ENCODE measurements at places on chromosomes 3 and 15.

DNA sequence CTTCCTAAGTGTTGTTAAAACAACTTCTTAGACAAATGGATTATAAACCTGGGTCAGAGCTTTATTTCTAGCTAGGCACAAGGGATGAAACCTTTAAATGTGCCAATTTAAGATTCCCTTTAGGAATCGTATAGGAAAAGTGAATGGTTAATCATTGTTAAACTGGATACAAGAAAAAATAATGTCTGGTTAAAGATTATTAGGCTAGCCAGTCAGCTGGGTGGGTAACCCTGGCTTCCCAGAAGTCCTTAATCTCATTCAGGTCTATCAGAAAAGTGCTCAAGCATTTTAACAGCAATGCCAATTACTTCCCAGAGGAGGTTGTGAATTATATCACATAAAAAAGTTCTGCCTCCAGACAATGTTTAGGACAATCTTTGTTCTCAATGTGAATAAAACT is 37.6 kb downstream of the NANOGP8 start:
- no peak for DNase-seq

- no peak for DNase-seq
Observed at GRCh38 chr15:86839502-86839901, 759.8 kb downstream of the AGBL1 start.

DNA sequence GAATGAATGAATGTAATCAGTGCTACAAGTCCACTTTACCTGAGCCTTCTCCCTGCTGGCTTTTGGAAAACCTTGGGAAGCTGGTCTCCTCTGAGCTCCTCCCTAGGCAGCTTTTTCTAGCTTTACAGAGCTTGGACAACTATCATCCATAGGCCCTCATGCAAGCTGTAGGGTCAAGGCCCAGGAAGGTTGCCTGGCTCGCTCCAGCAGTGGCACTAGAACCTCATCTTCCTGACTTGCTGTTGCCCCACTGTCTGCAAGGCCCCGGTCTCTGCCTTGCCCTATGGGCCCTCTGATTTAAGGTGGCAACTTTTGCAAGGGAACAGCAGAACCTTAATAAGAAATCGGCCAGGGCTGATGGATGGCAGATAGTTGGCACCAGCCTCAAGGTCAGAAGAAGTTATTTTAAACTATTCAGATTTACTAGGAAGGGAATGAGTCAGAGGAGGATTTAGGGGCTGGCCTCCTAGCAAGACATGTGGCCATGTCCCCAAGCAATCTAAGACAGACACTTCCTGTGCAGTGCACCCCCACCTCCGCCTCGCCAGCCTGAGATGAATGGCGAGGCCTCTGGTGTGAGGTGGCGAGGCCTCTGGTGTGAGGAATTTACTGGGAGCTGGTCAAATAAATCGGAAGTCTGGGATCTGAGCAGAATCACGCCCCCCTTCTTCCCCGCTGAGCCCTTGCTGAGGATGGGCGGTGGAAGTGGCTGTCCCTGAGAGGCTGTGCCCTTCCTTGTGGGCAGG is 180.8 kb downstream of the MEGF11 start:
- DNase-seq, result no peak

DNA sequence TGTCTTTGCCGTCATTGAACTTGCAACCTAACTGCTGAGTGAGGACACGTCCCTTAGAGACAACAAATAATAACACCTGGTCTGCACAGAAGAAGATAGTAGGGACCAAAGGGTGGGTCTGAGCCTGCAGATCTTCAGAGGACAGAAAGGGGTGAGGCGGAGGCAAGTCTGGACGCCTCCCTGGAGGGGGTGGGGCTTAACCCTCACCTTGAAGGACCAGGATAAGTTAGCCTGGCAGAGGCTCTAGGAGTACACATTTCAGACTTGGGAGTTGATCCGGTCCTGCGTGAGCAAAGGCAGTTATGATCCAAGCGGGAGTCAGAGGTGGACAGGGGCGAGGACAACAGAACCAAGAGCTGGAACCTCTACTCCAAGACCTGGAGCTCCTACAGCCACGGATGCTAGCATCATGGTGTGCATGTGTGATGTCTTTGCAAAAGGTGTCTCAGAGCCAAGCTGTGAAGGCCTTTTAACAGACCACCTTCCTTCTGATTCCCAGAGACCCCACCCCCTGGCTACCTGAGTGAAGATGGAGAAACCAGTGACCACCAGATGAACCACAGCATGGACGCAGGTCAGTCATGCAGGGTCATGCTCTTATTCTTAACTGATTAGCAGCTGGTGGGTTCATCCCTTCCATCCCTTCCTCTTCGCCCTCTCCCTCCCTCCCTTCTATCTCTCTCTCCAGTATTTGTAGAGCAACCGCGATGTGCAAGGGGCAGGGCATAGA is 88.0 kb downstream of the AAGAB start:
- DNase-seq, result no peak

- DNase-seq, result no peak
Observed at GRCh38 chr3:170228093-170228766, 6.0 kb downstream of the PRKCI start.

GRCh38 chr15:59473226-59473625 is 35.2 kb downstream of the FAM81A start:
- no peak for DNase-seq

DNA sequence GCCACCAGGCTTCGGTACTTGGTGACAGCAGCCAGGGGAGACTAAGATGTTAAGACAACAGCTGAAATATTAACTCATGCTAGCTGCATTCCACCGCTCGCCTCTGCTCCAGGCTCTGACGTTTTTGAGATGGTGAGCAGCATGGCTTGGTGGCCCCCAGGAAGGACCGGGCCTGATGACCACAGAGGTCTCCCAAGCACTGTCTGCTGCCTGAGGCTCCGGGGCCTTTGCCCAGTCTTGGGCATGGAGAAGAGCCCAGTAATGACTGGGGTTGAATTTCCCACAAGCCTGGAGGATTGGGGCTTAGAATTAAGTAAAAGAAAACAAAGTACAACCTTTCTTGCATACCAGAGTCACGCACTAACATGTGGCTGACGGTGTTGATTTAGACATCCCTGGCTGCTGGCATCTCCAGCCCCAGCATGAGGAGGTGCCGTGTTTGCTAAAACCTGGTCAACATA is 243.6 kb upstream of the LYSMD4 start:
- DNase-seq, result no peak

DNA sequence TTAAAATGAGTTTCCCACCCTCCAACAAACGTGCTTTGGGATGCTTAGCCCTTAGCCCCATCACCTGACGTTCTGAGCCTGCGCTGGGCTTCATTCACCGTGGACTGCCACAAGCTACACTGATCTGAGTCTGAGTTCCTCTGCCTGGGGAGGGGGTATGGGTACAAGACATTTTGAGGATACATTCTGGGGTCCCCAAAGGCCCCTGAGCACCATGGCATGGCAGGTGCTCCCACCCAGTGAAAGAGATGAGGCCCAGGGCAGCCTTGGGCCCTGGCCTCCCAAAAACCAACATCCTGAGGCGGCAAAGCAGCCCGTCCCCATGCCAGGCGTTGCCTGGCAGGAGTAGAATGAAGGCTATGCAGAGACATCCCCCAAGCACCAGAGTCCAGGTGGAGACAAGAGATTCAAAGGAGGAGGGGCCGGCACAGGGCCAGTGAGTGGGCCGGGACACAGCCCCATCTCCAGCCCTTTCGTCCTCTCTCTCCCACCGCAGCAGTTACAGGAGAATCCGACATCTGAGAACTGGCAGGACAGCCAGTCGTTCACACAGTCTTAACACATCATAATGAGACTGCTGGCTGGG is 74.5 kb downstream of the VGLL4 start:
- DNase-seq, result no peak

DNA sequence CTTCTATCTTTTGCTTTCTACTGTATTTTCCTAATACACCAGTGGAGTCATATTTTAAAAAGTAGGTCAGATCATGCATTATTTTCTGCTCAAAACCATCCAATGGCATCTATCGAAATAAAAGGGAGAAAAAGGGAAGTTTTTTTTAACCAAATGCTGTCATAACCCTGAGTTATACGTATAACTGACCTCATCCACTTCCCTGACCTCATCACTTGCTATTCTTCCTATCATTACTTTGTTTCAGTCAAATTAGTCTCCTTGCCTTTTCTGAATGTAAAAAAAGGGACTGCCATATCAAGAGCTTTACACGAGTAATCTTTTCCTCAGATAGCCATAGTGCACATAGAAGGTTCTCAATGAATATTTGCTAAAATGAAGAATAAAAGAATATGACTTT is 1383.6 kb downstream of the ZPLD1 start:
- DNase-seq, result no peak

DNA sequence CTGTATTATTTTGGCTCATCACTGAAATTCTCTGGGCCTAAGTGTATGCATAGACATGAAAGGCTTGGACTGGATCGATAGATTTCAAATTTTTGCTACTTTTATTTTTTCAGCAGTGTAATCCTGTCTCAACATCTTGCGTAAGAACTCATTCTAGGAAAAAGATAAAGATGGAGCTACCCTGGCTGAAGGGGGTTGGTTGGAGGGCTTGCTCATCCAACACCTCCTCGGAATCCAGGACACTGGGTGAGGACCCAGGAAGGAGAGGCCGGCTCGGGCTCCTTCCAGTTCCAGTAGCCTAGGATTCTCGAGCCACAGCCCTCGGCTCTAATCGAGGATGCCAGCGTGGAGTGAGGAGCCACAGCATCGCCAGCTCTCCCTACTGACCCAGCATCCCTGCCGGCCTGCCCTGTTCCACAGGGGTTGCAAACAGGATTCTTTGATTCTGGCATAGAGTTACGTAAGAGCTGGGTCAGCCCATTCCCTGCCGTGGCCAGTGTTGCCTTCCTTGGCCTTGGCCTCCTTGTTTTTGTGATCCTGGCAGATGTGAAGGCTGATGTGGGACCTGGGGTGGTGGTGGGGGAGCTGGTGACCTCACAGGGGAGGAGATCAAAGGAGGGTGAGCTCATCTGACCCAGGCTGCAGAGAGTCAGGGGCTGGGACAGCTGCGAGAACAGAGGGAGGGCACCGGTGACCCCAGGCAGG is 149.5 kb downstream of the ALDH1A2 start:
- no peak for DNase-seq

DNA sequence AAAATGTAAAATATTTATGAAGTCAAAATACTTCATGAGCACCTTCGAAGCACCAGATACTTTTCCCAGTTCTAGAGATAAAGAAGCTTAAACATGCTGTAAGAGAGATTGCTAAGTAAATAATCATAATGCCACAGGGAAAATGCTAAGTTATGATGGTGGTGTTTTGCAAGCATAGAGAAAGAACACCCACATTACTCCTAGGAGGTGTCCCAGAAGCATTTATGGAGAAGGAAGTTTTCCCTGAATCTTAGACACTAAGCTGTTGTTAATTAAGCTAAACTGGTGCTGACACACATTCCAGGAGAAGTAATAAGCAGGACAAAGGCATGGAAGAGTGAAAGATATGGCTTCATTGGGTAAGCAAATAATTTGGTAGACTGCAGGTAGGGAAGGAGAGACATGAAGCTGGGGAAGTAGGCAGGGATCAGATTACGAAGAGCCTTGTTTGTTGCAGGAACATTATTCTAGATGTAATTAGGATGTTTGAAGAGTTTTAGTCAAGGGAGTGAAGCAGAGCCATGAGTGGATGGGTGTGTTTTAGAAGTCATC is 40.4 kb upstream of the CHMP2B start:
- DNase-seq, result no peak

GRCh38 chr15:42419369-42419768 is 60.1 kb downstream of the CAPN3 start:
- no peak for DNase-seq

DNA sequence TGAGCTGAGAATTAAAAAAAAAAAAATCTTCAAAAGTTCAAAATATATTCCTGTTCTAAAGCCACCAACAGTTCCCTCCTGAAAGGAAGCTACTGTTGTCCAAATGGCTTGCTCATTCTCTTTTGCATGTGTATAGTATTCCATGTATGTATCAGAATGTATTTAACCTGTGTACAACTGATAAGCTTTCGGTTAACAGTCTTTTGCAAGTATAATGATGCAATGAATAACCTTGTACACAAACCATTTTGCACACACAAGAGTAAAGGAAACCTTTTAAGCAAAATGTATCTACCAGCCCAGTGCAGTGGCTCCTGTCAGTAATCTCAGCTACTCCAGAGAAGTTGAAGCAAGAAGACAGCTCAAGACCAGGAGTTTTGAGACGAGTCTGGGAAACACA is 32.6 kb downstream of the TOPBP1 start:
- no peak for DNase-seq

DNA sequence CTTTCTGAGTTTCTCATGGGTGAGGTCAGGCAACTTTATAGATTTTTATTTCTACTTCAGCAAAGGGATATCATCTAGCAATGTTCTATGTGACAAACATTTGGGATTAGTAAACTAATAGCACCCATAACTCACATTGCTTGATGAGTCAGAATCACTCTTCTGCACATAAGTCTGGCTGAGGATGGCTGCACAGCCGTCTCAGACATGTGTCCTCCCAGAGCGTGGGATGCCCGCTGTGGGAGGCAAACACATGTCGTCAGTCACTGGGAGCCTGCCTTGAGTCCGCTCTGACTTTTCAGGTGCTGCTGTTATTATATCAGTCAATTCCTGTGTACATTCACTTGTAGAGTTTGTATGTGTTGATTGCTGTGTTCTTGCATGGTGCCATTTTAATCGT is 230.7 kb upstream of the TRIM42 start:
- no peak for DNase-seq

GRCh38 chr3:135966271-135966961 is 888 bp downstream of the PPP2R3A start:
- DNase-seq, result no peak

- DNase-seq, result no peak
Observed at GRCh38 chr3:28328188-28329151, 20.1 kb upstream of the ZCWPW2 start.

- no peak for DNase-seq
Observed at GRCh38 chr3:35537265-35537664, 102.1 kb upstream of the ARPP21 start.

GRCh38 chr3:58032186-58032585 is 24.0 kb downstream of the FLNB start:
- no peak for DNase-seq

DNA sequence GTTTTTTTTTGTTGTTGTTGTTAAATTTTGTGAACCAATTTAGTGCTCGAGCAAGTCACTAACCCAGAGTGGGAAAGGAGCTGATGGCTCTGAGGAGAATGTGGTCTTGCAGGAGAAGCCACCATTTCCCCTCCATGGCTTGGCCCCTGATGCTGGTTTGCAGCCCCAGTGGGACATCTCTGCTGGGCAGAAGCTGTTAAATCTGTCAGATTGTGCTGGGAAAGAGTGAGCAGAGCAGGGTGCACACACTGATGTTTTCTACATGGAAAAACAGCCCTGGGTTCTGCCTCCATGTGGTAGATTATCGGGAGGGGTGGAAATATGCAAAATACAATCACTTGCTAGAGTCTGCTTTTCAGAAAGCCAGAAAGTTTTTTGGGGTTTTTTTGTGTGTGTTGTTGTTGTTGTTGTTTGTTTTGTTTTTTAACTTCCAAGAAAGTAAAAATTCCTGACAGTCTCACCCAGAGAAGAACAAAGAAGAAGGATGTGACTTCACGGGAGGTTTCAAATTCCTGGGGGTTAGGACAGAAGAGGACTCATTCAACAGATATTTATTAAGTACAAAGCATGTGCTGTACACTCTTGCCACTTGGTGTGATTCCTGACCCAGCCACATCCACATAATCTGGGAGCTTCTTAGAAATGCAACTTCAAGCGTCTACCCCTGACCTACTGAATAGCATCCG is 133.7 kb downstream of the FOXB1 start:
- DNase-seq, result no peak

Measured in activated T-cell treated with anti-CD3 and anti-CD28 coated beads, Interleukin-2, amount 50 U/mL, for 4 hours (primary cell).